ENCODE measurements at places on chromosomes 2 and 18.

- no peak for DNase-seq
- H3K4me1 ChIP-seq, result no peaks in the 10 kb centered on the region
- H3K27me3 ChIP-seq, result peaks cover 2% of the 10 kb centered on the region
- H3K4me3 ChIP-seq, result no peak overlapping the region
- no peak overlapping the region for H3K27ac ChIP-seq
- H3K36me3 ChIP-seq, result no peaks in the 10 kb centered on the region
Observed at GRCh38 chr18:3648641-3649040, 198.7 kb downstream of the TGIF1 start.

GRCh38 chr18:189254-189653 lies 30.9 kb downstream of the USP14 start:
- H3K27ac ChIP-seq, result no peak overlapping the region
- no peaks in the 10 kb centered on the region for H3K27me3 ChIP-seq
- no peak overlapping the region for H3K4me3 ChIP-seq
- H3K36me3 ChIP-seq, result no peaks in the 10 kb centered on the region
- no peak for DNase-seq

DNA sequence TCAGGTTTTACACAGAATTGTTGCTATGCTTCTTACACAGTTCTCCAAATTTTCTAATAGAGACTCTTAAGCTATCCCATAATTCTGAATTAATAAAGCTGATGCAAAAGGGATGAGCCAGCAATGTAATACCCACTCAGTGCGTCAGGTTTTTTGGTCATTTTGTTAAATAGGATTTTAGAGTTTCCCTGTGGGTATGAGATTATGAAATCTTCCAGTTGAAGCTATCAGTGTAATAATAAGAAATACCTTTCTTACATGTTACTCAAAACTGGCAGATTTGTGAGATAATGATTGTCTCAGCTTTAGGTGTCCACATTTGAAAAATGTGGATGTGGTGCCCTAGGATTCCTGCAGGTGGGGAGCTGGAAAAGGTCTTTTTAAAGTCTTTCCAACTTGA lies 44.5 kb downstream of the SOCS6 start:
- DNase-seq, result no peak
- H3K4me1 ChIP-seq, result peaks cover 6% of the 10 kb centered on the region
- H3K36me3 ChIP-seq, result peaks cover 4% of the 10 kb centered on the region
- H3K27me3 ChIP-seq, result peaks cover 5% of the 10 kb centered on the region
- H3K4me3 ChIP-seq, result no peak overlapping the region
- H3K27ac ChIP-seq, result no peak overlapping the region

- H3K27ac ChIP-seq, result peak within 1 kb of the TSS; percentile 38
- peaks cover 8% of the 10 kb centered on the region for H3K4me1 ChIP-seq
- H3K4me3 ChIP-seq, result peak within 1 kb of the TSS; percentile 91
- H3K36me3 ChIP-seq, result no peaks in the 10 kb centered on the region
Observed at GRCh38 chr2:48530033-48530811, at the start of gene STON1. STON1 (plus strand) TSS chr2:48530154; CDS start chr2:48580634, 50,480 bp downstream.
